ENCODE measurements at places on chromosomes 5 and 9.
A peak's percentile ranks its signal among the peaks of the same experiment; 100 is the strongest.

- DNase-seq, result no peak
Measured at GRCh38 chr9:13278023-13278367, 1.5 kb downstream of the MPDZ start.

DNA sequence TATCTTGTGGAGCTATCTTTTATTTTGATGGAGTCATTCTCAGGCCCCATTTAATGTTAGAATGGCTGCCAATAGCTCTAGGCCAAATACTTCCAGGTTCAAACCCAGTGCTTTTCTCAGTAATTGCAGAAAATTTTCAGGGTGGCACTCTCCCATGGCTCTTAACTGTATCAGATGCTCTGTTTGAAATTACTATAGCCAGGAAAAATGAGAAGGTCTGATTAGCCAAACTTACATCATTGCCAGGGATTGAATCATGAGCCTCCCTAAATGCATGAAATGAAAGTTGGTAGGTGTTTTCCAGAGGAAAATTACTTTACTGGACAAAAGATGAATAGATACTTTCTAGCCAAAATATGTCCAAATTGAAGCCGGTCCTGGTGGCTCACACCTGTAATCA is 404.8 kb downstream of the MAT2B start:
- no peak for DNase-seq

DNA sequence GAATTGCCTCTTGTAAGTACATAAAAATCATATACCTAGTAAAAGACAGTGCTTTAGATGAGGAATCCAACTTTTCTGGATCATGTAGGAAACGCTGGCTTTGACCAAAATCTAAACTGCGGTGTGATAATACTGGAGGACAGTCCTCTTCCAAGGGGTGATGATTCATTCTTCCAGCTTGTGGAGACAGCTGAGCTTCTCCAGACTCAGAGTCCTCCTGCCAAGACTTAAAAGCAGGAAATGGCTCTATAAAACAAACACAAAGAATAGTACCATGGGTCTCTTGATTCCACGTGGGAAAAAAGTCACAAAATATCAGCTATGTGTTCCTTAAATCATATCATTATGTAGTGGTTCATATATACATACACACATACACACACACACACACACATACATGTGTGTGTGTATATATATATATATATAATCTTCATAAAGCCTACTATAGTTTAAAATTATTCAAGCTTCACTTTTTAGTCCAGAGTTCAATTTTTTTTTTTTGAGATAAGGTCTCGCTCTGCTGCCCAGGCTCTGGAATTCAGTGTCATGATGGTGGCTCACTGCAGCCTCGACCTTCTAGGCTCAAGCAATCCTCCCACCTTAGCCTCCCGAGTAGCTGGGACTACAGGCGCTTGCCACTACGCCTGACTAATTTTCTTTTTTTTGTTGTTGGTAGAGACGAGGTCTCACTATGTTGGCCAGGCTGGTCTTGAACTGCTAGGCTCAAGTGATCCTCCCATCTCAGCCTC is 65.0 kb downstream of the PKD2L2 start:
- peak; percentile 77 for DNase-seq

GRCh38 chr9:1328341-1328740 is 278.2 kb downstream of the DMRT2 start:
- no peak for DNase-seq

DNA sequence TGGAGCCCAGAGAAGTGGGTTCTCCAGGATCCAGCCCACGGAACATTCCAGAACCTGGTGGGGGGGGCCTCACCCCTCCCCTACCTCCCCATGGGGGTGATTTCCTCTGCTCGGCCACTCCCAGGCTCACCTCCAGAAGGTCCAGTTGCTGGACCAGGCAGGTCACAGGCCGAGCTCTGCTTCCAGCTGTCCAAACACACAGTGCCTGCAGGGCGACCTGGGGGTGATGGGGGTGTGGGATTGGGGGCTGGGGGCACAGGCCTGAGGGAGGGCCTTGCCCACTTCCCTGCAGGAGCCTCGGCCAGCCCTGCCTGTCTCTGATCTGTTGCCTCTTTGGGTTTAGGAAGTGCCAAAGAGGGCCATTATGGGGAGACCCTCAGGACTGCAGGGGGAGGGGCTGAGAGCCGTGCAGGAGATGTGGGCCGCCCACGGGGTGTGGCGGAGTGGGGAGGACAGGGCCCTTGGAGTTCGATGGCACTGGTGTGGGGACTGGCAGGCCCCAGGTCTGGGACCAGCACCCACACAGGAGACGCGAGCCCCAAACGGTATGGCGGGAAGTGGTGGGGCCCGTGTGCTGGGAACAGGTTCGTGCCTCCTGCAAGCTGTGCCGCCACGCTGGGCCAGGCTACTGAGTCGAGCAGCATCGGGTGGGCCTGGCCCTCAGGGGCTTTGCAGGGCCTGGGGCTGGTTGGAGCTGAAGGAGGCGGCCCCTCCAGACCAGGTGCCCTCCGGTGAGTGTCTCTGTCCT is 45.6 kb upstream of the EGFL7 start:
- no peak for DNase-seq

GRCh38 chr5:138350563-138350890 is 2.0 kb upstream of the KDM3B start:
- DNase-seq, result no peak

GRCh38 chr5:101306391-101307137 is 403.5 kb upstream of the ST8SIA4 start:
- no peak for DNase-seq

DNA sequence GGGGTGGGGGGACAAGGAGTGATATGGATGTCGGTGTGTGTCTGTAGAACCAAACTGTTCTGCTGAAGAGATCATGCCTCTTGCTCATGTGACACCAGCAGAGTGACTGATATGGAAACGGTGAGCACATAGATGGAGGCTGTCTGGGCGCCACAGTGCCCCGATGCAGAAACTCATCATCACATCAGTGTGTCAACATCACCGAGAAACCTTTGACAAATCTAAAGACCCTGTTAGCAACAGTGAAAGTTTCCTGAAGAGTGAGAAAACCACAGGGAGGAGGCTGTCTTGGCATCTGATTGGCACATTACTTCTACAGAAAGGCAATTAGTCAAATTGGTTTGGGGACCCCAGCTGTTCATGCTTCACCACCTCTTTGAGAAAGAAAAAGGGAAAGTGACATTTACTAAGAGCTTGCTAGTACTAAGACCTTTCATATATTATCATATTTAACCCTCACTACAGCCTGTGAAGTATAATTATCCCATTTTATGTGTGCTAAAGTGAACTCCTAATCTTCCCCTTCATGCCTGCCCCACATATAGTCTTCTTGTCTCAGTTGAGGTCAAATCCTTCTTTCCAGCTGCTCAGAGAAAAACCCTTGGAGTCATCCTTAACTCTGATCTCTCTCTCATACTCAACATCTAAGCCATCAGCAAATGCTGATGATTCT is 25.6 kb downstream of the CSF2 start:
- no peak for DNase-seq

GRCh38 chr5:40775846-40776657 is 20.3 kb upstream of the TTC33 start:
- no peak for DNase-seq

GRCh38 chr9:127293767-127294166 is 29.2 kb downstream of the GARNL3 start:
- no peak for DNase-seq

DNA sequence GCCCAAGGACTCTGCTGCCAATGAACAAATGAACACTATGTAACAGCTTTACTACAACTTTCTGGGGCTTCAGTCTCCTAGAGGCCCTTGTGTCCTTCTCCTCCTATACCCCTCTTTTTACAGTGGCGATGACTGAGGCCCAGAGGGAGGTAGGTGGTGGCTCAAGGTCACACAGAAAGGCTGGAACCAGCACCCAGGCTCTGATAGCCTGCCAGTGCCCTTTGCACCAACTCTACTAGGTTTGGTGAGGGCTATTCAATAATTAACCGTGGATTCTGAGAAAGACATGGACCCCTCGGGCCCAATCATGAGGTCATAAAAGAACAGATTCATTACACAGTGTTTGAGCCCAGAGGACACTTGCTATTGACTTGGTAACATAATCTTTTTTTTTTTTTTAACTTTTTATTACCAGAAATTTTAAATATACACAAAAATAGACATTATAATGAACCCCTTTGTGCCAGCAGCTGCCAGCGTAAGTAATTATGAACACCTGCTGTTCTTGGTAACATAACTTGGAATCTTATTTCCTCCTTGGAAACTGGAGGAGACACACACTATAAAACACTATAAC is 6.1 kb upstream of the ALDH1B1 start:
- DNase-seq, result no peak

- no peak for DNase-seq
Measured at GRCh38 chr5:156687514-156687913, 162.6 kb upstream of the PPP1R2B start.

GRCh38 chr5:179323026-179323870 is 22.0 kb downstream of the ADAMTS2 start:
- no peak for DNase-seq

DNA sequence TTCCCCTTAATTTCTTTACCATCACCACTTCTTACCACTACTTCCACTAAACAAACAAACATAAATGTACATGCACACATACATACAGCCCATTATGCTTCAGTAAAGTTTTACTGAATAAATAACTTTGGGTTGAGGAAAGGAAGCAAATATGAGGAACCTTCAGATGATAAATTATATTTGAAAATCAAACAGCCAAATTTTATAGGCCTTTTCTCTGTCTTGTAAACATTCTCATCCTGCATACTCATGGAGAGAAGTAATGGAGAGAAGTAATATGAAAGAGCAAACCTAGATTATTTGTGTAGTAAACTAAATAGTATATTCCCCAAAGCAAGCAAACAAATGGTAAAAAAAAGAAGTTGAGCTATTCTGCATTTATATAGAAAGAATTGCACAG is 658.3 kb upstream of the RORB start:
- DNase-seq, result no peak

DNA sequence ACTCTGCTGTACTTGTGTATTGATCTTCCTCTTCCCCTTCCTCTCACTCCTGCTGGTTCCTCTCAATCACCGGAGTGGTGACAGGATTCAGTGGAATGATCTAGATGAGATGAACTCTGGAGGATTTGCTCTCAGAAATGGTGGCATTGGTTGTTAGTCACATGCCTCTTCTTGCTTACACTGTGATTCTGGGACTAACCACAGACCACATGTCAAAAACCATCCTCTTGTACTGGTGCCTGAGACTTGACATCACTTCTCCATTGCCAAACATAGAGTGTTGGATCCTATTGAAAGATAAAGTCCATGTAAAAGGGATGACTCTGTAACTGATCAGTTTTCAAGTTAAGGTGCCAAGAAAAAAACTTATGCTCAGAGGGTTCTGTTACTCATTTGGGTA is 506.5 kb downstream of the DMAC1 start:
- no peak for DNase-seq

GRCh38 chr9:87729246-87729645 is 3.3 kb downstream of the CTSL start:
- no peak for DNase-seq

DNA sequence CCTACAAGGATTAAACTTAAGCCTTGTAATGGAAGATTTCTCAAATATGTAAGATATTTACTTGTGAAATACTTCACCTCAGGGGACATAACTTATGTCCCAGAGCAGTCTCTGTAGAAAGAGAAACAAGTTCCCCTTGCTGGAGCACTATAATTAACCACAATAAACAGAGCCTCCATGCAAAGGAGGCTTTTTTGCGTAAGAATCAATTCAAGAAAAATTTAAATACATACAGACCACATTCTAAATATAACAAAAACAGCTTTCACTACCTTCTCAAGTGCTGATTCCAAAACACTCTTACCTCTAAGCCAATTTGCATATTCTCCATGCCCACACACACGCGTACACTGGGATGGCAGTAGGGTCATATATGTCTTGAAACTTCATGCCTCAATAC is 30.7 kb upstream of the CCNB1 start:
- no peak for DNase-seq

DNA sequence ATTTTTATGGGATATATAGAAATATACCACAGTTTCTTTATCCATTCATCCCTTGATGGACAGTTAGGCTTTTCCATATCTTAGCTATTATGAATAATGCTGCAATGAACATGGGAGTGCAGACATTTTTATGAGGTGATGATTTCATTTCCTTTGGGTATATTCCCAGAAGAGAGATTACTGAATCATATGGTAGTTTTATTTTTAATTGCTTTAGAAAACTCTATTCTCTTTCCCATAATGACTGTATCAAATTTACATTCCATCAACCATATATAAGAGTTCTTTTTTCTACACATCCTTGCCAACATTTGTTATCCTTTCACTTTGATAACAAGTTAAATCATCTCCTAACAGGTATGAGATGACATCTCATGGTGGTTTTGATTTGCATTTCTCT is 821.6 kb downstream of the TLE1 start:
- no peak for DNase-seq
